Activated CD4-positive, alpha-beta memory T cell treated with anti-CD3 and anti-CD28 coated beads, Interleukin-2, amount 10 ng/mL, durations not matched to agents 7 days and 5 days (primary cell): ENCODE measurements at places on chromosomes 6 and 20.

DNA sequence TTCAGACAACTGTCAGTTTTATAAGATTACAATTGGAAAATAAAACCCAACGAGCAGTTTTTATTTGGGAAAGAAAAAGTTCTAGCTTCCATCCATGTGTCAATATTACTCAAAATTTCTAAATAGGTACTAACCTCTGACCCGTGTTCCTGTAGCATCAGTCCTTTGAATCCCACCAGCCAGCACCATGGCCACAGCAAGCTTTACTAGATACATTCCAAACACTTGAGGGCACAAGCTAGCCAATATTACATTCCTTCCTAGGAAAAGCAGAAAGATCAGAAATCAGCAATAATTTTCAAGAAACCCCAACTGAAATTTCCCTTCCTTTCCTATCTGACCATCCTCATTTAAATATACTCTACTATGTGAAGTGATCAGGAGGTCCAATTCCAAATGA lies 19.2 kb downstream of the ASF1A start:
- no peak for DNase-seq

DNA sequence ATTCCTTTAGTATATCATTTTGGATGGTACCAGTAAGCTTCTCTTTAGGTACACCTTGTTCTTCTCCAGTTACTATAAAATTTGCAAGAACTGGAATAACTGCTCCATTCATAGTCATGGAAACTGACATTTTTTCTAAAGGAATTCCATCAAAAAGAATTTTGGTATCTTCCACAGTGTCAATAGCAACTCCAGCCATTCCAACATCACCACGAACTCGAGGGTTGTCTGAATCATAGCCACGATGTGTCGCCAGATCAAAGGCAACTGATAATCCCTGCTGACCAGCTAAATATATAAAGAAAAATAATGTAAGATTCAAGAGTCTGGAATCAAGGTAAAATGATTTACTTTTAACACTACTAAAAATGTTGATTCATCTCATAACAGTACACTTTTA lies 5.3 kb downstream of the MMUT start:
- no peak for DNase-seq

- peak; percentile 39 for DNase-seq
Measured at GRCh38 chr20:63830841-63831588, at the start of gene ZBTB46. TSS of gene ZBTB46 (minus strand) at chr20:63831264. CDS start at chr20:63790757, 40,507 bp downstream.

- no peak for DNase-seq
Measured at GRCh38 chr6:142339968-142340658, 38.3 kb downstream of the ADGRG6 start.

GRCh38 chr20:47876311-47877088 lies 91.2 kb upstream of the SULF2 start:
- DNase-seq = no peak

GRCh38 chr6:16196984-16197546 lies 41.3 kb upstream of the GMPR start:
- DNase-seq = no peak

DNA sequence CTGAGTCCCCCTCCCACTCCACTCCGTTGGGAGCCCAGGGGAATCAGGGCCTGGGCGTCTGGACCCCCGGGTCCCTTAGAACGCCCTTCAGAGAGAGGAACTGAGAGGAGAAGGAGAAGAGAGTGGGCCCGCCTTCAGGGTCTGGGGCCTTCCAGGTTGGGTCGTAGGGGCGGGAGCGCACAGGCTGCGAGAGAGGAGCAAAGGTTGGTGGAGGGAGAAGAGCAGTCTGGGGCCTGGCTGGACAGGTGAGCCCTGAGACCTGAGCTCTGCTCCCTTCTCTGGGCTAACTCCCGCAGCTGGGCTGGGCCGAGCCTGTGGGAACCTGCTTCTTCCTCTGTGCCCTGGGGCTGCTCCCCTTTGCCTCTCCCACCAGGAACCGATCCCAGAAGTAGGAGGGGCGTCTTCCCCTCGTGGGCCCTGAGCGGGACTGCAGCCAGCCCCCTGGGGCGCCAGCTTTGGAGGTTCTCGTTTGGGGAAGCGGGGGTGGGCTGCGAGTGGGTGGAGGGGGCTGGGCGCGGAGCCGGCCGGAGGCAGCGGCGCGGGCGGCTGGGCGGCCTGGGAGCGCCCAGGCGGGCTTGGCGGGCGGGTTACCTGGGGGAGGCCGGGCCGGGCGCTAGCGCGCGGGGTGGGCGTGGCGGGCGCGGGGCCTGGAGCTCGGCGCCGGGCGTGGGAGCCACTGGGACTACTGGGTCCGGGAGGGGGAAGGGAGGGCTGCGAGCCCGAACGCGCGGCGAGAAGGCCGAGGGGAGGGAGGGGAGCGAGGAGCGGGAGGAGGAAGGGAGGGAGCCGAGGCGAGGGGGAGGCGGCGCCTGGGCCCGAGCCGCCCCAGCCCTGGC lies at the start of gene DDR1:
Gene DDR1 (plus strand): TSS at position 835 of the 836 bp plus-strand sequence. CDS start 4,211 bp downstream, outside the sequence.
- peak; percentile 44 for DNase-seq

DNA sequence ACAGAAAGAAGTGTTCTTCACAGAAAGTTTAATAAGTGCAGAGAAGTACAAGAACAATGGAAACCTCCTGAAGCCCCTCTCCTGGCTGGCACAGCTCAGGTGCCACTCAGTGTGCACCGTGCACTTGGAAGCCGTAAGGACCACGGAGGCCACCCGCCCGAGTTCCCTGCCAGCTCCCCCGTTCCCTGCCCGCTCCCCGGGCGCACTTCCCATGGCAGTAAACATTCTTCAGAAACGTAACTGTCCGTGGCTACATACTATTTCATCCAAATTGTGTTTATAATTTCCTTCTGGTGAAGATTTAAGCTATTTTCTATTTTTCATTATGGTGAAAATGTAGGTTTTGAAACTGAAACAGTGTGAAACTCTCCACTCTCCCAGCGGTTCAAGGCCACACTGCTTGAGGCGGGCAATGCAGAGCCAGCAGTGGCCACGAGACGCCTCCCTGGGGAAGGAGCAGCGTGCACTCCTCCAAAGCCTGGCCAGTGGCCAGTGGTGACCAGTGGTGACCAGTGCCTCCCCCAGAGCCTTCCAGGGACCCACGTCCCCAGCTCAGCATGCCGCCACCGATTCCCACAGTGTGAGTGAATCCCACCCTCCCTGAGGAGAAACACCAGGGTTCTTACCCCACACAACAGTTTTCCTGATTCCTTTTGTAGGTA lies 46.4 kb downstream of the TAF4 start:
- no peak for DNase-seq

DNA sequence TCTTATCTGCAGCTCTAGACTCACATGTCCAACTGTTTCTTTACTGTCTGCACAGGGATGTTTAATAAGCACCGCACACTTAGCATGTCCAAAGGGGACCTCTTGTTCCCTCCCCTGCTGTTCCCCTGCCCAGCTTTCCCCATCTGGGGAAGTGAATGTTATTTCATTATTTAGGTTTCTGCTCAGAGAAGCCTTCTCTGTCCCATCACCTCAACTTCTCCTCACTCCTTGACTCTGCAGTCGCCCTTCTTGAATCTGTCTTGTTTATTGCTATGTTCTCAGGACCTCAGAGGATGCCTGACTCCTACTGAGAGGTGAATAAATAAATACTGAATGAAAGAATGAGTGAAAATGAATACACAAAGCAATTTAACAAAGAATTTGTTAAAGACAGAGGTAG lies 121.0 kb downstream of the SASH1 start:
- DNase-seq = no peak

DNA sequence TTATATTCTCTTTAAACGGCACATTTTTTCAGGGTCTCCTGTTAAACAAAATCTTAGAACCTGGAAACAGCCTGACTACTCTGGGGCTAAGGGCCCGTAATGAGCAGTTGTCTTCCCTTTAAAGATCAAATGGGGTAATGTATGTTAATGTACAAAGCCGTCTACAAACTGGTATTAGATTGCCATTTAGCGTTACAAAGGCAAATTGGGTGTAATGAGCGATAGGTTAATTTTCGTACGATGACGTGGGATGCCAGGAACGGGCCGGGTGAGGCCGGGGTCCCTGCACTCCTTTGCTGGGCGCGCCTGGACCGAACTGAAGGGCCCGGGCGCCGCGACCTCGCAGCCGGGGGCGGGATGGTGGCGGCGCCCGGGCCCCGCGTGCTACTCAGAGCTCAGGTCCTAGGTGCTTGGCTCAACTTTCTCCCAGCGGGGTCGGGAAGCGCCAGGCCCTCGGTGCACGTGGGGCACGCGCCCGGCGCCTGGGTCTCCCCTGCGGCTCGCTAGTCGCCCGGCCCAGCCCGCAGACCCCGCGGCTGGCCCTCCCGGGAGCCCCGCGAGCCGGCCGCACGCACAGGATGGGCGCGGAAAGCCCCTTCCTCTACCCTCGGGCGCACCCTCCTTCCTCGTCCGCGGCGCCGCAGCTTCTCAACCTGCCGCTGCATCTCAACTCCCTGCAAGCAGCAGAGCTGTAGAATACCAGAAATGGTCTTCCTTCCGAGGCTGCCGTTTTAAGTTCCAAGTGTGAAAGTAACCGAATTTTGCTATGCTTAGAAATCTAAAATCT lies 5.9 kb downstream of the NKX2-4 start:
- DNase-seq = no peak

GRCh38 chr20:42690842-42691437 lies 498.8 kb downstream of the PTPRT start:
- no peak for DNase-seq

DNA sequence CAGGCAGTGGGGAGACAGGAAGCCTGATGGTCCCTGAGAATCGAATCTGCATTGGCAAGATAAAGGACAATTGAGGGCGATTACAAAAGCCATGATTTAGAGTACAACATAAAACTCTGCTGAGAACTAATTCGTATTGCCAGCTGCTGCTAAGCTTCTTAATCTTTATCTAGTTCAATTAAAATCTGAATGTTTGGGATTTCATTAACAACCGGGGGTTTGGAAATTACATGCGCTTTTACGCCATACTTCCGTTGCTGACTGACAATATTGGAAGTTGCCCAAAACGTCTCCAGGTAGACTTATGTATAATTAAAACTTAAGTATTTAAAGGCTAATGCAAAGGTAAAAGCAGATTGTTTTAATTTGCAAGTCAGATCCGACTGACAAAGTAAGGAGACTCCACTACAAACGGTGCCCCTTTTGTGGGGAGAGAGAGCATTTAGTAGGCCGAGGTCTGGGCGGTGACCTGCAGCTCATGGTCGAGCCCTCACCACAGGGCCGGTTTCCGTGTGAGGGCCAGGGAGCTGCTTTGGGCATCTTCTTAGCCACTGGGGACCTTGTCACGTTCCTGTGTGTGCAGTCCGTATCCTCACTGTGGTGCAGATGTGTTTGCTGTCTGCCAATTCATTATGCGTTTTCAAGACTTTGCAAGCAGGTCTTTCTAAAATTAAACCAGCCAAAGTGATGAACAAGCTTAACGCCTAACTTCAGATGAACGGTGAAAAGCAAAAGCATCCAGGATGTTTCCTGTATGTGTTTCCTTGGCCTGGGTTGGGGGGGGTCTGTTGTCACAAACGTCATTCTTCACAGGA lies 49.9 kb downstream of the CDH4 start:
- no peak for DNase-seq

GRCh38 chr6:19465760-19466159 lies 371.4 kb upstream of the ID4 start:
- DNase-seq = no peak

- no peak for DNase-seq
Measured at GRCh38 chr6:2109796-2110195, 135.6 kb downstream of the GMDS start.

DNA sequence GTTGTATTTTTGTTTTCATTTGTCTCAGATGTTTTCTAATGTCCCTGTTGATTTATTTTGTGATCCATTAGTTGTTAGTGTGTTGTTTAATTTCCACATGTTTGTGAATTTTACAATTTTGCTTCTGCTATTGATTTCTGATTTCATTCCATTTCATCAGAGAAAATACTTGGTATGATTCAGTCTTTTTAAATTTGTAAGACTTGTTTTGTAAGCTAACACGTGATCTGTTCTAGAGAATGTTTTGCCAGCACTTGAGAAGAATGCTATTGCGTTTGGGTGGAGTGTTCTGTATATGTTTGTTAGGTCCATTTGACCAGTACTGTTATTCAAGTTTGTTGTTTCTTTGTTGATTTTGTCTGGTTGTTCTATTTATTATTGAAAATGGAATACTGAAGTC lies 53.9 kb downstream of the KIZ start:
- no peak for DNase-seq

DNA sequence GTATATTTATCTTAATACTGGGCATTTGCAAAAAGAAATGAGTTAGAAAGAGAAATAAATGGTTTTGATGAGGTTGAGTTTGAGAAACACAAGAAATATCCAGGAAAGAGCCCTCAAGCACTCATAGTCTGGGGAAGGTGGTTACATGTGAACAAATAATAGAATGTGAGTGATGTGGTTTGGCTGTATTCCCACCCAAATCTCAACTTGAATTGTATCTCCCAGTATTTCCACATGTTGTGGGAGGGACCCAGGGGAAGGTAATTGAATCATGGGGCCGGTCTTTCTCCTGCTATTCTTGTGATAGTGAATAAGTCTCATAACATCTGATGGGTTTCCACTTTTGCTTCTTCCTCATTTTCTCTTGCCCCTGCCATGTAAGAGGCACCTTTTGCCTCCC lies 334.1 kb downstream of the COL12A1 start:
- no peak for DNase-seq

DNA sequence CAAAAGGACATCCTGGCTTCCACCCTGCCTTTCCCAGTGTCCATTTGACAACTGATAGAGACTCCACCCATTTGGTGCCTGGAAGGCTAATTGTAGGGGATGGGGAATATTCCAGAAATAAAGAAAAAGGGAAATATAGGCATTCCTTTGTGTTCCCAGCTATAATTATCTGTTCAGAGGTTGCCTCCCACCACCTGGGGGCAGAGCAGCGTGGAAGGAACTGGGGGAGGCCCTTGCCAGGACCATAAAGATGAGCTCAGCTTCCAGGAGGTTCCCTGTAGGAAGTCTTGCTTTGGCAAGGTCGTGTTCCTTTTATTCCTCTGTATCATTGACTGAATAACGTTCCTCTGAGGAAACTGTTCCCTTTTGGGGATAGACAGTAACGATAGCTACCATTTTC lies 214.7 kb downstream of the TFAP2C start:
- DNase-seq = no peak

- no peak for DNase-seq
Measured at GRCh38 chr6:148358196-148358785, 15.7 kb downstream of the SASH1 start.
